Effector memory CD4-positive, alpha-beta T cell (primary cell): ENCODE measurements at places on chromosomes 4 and X.

GRCh38 chr4:61067381-61067780 lies 132.7 kb upstream of the ADGRL3 start:
- DNase-seq, result no peak

DNA sequence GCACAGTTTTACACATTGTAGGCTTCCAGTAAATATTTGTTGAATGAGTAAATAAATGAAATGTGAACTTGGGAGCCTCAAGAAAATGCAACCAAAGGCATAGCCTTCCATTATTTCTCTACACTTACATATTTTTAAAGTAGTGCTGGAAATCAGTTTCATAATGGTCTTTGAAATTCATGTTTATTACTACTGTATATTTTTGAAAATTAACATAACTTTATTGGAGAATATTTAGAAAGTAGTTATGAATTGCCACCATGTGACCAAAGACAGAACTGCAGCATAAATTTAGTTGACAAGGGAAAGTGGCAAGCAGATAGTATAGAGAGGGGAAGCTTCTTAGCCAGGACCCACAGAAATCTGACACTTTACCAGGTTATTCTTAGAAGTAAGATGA lies 6.4 kb downstream of the TCEAL8 start:
- no peak for DNase-seq

GRCh38 chr4:141684785-141685184 lies 48.4 kb downstream of the IL15 start:
- no peak for DNase-seq

- DNase-seq, result no peak
Observed at GRCh38 chr4:138259271-138259670, 17.1 kb upstream of the SLC7A11 start.

- DNase-seq, result no peak
Observed at GRCh38 chr4:86099348-86099747, 260.5 kb downstream of the MAPK10 start.

DNA sequence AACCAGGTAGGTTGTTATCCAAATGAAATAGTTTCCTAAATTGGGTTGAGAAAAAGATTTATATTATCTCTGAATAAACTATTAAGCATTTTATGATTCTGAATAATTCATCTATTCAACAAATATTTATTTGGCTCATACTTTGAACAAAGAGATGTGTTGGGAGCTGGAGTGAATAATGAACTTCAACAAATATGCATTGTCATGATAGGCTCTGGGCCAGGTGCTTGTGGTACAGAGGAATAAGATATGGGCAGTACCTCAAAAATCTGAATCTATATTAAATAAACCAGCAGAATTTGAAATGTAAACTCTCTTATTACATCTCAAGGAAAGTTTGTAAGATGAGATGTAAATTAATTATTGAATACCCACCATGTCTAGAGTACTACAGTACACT lies 75.7 kb upstream of the DCLK2 start:
- DNase-seq, result no peak

GRCh38 chr4:119543187-119543586 lies 85.4 kb downstream of the PDE5A start:
- DNase-seq, result no peak

- DNase-seq, result no peak
Observed at GRCh38 chr4:139633195-139633594, 32.4 kb upstream of the MGST2 start.

DNA sequence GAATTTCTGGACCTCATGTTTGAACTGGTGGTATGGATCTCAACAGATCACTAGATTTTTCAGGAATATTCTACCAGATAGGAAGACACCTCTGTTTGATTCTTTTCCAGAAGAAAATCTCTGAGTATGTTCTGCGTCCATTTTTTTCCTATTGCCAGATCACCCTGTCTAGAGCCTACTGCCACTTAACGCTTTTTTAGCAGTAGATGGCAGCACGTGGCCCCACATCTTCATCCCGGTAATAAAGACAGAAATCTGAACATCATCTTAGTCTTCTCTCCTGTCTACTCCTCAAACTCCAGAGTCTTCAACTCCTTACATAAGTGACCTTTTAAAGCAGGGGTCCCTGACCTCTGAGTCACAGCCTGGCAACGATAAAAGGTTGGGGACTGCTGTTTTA lies 184.7 kb downstream of the TMA16 start:
- no peak for DNase-seq

DNA sequence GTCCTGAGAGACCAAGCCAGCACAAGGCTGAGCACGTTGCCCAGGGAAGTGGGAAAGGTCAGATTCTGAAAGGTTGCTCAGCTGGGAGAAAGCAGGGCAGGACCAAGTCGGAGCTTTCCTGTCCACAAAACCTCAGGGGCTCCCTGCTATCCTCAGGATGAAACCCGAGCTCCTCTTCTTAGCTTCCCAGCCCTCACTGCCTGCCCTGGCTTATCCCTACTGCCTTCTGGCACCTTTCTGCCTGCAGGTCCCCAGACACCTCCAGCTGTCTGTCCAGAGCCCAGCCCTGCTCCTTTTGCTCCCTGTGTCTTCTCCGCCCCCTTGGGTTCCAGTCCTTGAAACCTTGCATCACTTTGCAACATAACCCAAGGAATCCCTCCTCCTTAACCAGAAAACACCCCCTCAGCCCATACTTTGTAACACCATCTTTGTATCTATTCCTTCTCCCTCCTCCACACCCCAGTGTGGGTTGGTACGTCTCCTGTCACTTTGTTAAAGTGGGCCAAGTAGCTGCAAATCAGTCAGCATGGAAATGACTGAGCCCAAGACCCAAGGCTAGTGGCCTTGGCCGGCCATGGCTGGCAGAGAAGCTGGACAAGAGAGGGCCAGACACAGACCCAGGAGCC lies 20.0 kb upstream of the PRRG3 start:
- no peak for DNase-seq

GRCh38 chr4:186404562-186405134 lies 138.7 kb downstream of the F11 start:
- no peak for DNase-seq

- DNase-seq, result no peak
Observed at GRCh38 chr4:184064877-184065276, 152.8 kb downstream of the ENPP6 start.

- no peak for DNase-seq
Observed at GRCh38 chrX:87078231-87078630, 439.4 kb upstream of the KLHL4 start.

DNA sequence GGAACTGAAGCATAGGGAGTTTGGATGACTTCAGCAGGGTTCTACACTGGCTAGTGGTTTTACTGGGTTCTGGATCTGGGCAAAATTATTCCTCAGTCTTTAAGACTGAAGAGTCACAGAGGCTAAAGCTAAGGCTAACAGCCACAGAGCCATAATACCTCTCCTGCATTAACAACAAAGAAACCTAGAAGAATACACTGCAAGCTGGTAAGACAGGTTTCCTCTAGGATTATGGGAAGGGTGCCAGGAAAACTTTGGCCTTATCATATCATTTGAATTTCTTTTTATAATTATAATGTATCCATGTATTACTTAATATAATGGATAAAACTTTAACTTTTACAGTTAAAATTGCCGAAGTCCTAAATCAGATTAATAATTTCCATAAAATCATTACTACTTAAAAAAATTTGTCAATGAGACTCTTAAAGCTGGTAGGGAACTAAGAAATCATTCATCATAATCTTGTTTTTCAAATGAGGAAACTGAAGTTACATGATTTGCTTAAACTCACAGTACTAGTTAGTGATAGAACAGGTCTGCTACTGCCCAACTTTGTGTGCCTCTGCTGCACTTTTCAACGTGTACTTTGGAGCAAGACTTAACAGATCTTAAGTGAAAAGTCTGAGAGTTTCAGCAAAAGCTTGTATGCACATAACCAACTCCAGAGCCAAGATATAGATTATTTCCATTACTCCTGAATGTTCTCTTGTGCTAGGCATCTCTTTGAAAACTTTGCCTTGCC lies 24.2 kb upstream of the PGRMC2 start:
- DNase-seq, result no peak

GRCh38 chr4:186161138-186161537 lies 30.2 kb upstream of the CYP4V2 start:
- no peak for DNase-seq

GRCh38 chr4:7070729-7071511 lies 3.1 kb upstream of the GRPEL1 start:
- peak; percentile 70 for DNase-seq

DNA sequence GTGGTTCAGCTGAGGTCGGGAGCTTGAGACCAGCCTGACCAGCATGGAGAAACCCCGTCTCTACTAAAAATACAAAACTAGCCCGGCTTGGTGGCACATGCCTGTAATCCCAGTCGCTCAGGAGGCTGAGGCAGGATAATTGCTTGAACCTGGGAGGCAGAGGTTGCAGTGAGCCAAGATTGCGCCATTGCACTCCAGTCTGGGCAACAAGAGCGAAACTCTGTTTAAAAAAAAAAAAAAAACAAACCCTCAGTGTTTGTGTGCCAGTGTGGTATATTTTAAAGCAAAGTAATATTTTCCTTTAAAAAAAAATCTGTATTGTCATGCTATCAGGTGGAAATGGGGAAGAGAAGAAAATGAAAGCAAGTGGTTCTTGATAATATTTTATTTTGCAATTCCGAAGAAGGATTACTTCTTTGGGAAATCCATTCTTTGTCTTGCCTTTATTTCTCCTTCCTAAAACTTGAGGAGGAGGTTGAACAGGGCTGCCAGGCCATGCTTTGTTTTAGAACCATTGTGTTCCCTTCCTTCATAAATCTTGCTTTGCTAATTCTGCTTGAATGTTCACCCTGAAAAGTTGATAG lies 14.4 kb downstream of the ALG13 start:
- no peak for DNase-seq

DNA sequence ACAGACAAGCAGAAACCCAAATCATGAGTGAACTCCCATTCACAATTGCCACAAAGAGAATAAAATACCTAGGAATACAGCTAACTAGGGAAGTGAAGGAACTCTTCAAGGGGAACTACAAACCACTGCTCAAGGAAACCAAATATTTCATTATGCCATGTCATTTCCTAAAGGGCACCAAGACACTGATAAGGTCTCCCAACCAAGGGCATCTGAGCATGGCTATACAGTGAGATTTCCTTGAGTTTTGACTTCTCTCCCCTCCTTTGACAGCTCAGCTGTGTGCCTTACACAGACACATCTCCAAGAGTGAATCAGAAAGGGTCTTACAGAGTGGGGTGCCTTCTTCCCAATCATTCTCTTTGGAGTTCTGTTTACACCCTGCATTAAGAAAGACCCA lies 40.4 kb downstream of the PCDH7 start:
- DNase-seq, result no peak

DNA sequence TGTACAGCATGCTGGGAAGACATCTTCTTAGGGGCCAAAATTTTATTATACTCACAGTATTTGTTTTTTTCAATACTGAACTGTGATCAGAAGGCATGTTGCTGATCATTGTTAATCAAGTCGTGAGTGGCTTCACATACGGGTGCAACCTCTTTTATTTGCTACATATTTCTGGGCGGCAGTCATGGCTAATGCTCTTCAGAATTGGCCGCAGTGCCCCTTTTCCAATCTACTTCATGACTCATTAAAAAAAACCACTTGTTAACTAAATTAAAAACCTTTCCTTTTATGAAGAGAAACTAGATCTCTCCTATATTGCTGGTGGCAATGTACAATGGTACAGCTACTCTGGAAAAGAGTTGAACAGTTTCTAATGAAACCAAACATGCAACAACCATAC lies 101.5 kb upstream of the C1GALT1C1 start:
- DNase-seq, result no peak

- no peak for DNase-seq
Observed at GRCh38 chrX:71214604-71215337, 8.3 kb upstream of the GJB1 start.

DNA sequence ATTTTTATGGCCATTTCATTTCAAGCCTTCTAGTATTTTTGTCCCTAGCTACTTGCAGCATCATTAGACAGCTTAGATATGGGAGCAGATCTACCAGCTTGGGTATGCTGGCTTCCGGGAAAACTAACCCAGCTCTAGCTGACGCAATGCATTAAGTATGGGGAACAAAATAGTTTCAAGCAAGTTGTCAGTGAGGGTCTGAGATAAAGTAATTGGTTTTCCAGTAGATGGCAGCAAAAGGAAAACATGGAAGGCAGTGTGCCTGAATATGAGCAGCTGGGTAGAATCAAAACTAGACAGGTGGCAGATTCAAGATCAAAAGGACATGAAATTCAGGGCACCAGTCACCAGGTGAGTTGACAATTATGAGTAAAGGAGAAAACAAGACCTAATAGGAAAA lies 340.9 kb upstream of the CTSO start:
- no peak for DNase-seq
